NCI-H82 (cell line): ENCODE measurements at places on chromosomes 3 and 15.

DNA sequence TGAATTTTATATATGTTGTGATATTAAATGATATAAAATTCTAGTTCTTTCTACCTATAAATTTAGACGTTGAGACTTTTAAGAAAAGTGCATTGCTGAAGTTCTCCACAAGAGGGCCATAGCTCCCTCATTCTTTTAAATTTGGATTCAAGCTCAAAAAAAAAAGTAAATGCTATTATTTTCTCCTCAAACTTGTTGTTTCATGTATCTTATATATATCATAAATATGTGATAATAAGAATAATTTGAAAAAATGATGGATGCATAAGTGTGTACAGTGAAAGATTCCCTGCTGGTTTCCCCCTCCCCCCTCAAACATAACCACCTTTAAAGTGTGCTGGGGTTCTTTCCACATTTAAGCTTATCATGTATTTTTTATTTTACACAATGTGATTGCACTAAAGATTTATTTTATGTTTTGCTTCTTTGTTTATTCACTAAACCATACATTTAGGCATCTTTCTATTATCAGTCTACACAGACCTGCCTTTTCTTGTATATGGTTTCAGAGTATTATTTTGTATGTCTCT is 769.4 kb upstream of the GOLIM4 start:
- DNase-seq = peak; percentile 43

DNA sequence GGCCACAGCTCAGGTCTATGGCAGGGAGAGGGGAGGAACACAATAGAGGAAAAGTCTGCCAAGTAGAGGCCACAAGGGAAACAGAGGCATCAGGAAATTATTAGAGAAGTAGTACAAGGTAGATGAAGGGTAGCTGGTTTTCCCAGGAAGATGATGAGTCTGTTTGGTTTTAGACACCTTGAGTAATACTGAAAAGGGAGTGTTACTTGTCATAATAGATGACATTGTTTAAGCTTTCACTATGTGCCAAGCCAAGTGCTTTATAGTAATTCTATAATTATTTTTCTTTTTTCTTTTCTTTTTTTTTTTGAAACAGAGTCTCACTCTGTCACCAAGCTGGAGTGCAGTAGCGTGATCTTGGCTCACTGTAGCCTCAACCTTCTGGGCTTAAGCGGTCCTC is 13.7 kb downstream of the PXK start:
- no peak for DNase-seq

DNA sequence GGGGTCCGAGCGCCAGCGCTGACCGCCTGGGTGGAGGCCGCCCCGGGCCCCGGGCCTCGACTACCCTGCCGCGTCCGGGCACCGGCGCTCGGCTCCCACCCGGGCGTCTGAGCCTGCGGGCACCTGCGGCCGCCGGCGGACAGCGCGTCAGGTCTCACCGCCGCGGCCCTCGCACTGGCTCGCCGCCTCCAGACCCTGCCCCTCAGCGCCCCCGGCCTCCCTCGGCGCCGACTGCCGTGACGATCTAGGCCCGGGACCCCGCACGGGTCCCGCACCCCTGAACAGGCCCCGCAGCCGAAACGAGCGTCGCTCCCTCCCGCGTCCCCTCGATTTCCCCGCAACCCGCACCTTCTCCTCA is 297 bp downstream of the PRC1 start:
- DNase-seq = peak; percentile 47

DNA sequence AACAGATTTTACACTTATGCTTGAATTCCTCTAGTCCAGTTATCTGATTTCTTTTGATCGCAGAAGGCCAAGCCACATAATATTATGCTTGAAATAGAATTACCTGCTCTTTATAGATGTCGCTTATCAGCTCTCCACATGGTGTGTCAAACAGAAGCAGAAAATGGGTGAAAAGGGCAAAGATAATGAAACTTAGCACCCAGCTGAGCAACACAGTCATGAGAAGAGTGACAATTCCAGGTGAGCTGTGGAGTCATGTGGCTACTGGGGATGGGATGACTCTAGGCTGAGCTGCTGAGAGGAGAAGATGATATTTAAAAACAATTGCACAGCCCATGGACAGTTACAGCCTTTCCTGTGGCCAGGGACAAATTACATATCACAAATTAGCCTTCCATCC is 398.7 kb upstream of the PDZRN3 start:
- no peak for DNase-seq

DNA sequence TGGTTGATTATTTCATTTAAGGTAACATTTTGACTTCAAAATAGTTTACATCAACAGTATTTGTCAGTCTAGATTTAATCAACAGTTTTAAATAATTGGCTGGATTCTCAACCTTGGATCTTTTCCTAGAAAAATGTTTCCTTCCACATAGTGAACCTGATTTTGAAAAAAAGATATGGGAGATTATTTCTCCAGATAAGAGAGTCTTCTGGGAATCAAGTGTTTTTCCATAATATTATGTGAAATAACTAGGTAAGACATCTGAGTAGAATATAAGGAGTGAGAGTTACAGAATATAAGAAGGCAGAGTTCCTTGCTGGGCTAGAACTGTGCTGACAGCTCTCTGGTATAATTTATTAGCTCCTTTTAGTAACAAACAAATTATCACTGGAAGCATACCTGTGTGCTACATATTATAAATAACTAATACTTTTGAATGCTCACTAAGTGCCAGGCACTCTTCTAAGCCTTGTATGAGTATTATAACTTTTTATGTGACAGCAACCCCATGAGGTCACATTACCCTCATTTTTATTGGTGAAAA is 18.8 kb upstream of the TNFSF10 start:
- DNase-seq = no peak

- no peak for DNase-seq
Measured at GRCh38 chr3:121926380-121926779, 32.2 kb downstream of the SLC15A2 start.

GRCh38 chr3:45599424-45599886 is 4.9 kb downstream of the LIMD1 start:
- DNase-seq = no peak

GRCh38 chr3:169405076-169405475 is 258.4 kb downstream of the MECOM start:
- DNase-seq = no peak

- peak; percentile 25 for DNase-seq
Measured at GRCh38 chr3:99943931-99944761, 126.5 kb downstream of the CMSS1 start.

GRCh38 chr3:101836652-101837598 is 12.4 kb upstream of the NFKBIZ start:
- no peak for DNase-seq
